ENCODE measurements at places on chromosomes 6 and 20. TPM values are rescaled to one million over a fixed set of nuclear protein-coding genes. Genes with fewer than 3 reads are reported as not detected.

DNA sequence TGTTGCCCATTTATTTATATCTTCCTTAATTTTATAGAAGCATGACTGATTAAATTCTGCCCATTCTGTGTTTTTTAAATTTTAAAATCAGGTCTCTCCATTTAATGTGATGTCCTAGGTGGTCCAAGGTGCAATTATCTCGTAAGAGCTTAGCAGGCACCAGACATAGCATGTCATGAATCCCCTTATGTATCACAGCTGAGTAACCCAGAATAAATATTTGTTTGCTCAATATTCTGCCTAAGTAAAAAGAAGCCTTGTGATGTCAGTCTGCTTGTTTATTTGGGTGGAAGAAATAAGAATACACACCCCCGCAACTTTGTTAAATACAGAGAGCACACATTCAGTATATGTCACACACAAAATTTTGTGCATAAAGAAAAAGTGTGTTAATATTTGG is 211.3 kb downstream of the FARS2 start:
- no peak for DNase-seq

- no peak for DNase-seq
Measured at GRCh38 chr6:85362652-85363310, 87.1 kb upstream of the NT5E start.

GRCh38 chr6:159234102-159234553 is 64.9 kb downstream of the FNDC1 start:
- DNase-seq = no peak

DNA sequence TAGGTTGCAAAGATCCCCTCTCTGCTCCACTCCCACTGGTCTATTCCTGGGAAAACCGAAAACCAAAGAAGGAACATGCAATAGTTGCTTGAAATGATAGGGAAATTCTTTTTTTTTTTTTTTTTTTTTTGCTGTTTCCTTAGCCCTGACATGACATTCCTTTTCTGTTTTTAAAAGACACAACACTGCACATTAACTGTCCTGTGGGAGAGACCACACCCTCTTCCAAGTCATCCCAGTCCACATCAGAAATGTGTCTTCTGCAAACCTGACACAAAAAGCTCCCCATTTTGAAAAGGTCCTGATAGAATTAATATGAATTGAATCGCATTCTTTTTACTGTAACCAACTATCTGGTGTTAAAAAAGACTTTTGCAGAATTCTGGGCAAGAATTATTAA is 43.4 kb upstream of the RIPOR2 start:
- no peak for DNase-seq

GRCh38 chr20:17646961-17647301 is 35.1 kb downstream of the RRBP1 start:
- no peak for DNase-seq

DNA sequence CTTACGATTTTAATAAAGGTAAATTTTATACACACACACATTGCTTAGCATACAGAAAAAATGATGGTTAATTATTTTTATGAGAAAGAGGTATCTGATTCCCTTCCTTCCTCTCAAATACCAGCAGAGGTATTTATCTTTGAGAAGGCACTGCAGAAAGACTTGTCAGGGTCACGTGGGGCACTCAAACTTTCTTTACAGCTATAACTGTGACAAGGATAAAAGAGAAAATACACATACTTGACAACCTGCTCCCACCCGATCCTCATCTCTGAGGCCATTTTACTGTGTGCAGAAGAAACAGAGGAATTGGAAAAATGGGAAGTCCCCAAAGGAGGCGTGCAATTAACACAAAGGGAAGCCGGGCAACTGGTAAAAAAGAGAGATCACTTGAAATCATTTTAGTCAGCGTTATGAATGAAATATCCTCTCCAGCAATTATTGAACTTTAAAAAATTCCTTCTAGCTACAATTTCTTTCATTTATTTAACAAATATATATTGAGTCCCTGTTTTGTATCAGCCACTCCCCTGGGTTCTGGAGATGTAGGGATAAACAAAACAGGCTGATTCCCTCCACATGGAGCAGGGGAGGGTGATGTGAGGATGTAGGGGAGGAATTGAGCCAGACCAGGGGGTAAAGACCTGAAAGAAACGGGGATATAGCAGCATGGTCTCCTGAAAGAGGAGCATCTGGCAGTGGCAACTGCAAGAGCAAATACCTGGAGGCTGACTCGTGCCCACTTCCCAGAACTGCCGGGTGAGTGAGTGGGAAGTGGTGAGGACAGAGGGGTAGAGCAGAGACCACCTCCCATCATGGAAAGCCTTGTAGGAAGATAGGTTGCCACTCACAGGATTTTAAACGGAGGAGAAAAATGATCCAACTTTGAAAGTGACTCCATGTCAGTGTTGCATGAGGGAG is 510.3 kb downstream of the KIF16B start:
- no peak for DNase-seq

GRCh38 chr6:25297039-25297441 is 17.9 kb downstream of the CARMIL1 start:
- DNase-seq = no peak

DNA sequence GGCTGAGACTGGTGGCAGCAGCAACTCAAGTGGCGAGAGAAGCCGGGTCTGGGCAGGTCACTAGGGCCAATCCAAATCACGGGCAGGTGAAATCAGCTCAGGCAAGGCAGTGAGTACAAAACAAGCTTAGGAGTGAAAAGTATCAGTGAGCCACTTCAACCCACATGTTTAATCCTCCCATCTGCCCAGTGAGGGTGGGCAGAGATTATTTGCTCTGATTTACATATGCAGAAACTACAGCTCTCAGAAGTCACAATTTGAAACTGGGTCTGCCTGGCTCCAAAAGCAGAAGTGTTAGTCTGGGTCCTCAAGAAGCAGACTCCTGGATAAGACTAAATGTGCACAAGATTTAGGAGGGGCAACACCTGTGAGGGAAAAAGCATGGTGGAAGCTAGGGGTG is 173.7 kb upstream of the LRFN2 start:
- DNase-seq = no peak

GRCh38 chr6:6169141-6169540 is 151.3 kb downstream of the F13A1 start:
- DNase-seq = no peak

GRCh38 chr20:52082612-52083011 is 109.0 kb downstream of the ZFP64 start:
- no peak for DNase-seq

DNA sequence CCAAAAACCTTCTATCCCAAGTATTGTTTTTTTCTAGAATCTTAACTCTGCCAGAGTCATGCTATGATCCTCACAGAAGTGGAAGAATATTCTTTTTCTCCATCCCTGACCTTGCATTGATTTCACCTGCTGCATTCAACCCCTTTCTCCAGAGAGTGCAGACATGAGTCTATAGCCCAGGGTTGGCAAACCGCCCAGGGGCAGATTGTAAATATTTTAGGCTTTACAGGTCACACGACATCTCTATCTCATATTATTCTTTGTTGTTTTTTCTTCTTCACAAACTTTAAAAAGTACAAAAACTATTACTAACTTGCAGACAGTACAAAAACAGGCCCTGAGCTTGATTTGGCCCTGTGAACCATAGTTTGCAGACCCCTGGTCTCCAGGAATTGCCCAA is 112.1 kb upstream of the ASF1A start:
- no peak for DNase-seq

GRCh38 chr6:168367285-168367751 is 47.7 kb upstream of the DACT2 start:
- DNase-seq = peak; percentile 50

DNA sequence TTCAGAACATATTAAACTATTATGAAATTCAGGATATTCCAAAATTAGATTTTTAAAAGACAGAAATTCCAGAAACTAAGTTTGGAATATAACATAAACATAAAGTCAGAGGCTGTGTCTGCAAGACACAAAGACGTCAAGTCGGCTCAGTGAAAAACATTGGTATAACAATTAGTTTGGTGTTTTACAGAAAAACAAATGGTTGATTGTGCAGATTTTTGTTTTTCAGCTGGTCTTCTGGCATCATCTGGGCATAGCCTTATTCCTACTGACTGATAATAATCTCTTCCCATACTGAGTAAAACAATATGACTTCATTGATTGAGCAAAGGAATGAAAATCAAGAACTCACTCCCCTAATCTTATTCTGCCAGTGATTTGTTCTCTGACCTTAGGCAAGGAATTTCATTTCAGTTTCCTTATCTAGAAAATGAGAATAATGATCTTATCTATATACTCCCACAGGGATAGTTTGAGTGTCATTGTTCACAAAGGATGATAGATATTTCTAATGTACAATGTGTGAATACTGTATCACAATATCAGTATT is 84.3 kb downstream of the FRK start:
- DNase-seq = no peak

DNA sequence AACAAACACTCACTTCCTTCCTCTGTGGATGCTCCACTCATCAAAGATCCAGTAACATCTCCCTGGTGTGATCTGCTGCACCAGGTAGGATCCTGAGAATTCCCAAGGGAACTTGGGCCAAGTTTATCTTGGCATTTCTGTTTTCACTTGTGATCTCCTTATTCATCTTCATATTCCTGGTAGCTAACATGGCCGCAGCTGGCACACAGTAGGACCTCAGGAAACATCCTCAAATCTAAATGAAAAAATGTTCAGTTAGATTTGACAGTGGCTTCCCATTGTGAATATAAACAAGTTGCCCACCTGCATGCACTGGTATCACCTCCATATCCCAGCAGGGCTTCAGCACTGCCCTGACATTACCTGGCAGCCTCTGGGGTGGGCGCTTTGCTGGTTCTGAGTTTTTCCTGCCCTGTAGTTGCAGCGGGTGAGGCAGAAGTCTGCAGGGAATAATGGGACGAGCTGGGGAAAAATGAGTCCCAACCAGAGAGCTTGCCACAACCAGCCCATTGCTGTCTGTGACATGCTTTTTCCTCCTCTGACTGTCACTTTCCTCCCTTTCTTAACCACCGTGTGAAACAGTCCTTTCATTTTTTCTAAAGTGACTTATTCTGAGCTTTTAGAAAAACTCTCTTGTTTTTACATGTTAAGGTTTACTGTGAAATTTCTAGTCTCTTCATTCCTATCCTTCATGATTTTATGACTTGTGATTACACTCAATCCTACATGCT is 9.4 kb upstream of the DSTN start:
- DNase-seq = no peak

The RIMS4 gene
- total RNA-seq = 3.4 TPM

The C20orf96 gene
- 14.9 TPM for total RNA-seq

The NPEPL1 gene
- 35.8 TPM for total RNA-seq

The SLC44A4 gene
- 54.8 TPM for total RNA-seq

The ARMC12 gene
- total RNA-seq = 1.9 TPM

The RPS6KA2 gene
- total RNA-seq = 25.2 TPM

The VARS2 gene
- 32.3 TPM for total RNA-seq

The RIPOR3 gene
- total RNA-seq = 5.0 TPM

The CTCFL gene
- 0.28 TPM for total RNA-seq
